Stimulated activated naive CD8-positive, alpha-beta T cell treated with anti-CD3 and anti-CD28 coated beads, Interleukin-15, Interleukin-2, amounts not matched to agents 100 U/mL and 50 U/mL, for 24 hours (primary cell): ENCODE measurements at places on chromosomes 7 and 10.

- DNase-seq: no peak
Measured at GRCh38 chr10:14787938-14788337, 13.2 kb upstream of the FAM107B start.

- no peak for DNase-seq
Measured at GRCh38 chr7:92563345-92563744, 26.8 kb downstream of the FAM133B start.

GRCh38 chr7:98387131-98387530 is 13.8 kb downstream of the BAIAP2L1 start:
- DNase-seq: no peak

DNA sequence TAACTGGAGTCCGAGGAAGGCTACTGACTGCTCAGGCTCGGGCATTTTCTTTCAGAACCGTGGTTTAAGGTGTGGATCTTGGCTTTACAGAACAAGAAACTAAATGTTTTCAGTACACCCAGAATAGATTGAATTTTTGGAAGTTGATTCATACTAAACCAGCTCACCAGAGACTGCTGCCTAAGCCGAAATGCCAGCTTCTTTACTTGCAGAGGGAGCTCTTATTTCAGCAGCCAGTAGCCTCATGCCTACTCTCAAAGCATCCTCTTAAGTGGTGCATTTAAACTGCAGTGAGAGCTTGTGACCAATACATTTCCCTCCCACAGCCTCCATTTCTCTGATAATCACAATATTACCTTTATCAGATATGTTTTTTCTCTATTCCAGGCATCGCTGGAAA is 615.1 kb downstream of the SUGCT start:
- no peak for DNase-seq

DNA sequence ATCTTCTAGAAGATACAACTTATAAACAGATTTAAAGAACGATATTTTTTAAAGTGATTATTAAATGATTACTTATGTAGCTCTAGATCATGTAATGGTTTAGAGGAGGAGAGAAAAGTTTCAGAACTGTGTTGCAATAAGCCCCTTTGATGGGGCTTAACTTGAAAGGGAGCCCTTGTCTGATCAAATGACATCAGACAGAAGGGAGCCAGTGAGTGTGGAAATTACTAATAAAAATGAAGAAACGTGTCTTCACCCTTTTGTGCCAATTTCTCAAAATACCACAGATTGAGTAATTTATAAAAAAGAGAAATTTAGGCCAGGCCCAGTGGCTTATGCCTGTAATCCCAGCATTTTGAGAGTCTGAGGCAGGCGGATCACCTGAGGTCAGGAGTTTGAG is 318.2 kb downstream of the EXOC4 start:
- no peak for DNase-seq

DNA sequence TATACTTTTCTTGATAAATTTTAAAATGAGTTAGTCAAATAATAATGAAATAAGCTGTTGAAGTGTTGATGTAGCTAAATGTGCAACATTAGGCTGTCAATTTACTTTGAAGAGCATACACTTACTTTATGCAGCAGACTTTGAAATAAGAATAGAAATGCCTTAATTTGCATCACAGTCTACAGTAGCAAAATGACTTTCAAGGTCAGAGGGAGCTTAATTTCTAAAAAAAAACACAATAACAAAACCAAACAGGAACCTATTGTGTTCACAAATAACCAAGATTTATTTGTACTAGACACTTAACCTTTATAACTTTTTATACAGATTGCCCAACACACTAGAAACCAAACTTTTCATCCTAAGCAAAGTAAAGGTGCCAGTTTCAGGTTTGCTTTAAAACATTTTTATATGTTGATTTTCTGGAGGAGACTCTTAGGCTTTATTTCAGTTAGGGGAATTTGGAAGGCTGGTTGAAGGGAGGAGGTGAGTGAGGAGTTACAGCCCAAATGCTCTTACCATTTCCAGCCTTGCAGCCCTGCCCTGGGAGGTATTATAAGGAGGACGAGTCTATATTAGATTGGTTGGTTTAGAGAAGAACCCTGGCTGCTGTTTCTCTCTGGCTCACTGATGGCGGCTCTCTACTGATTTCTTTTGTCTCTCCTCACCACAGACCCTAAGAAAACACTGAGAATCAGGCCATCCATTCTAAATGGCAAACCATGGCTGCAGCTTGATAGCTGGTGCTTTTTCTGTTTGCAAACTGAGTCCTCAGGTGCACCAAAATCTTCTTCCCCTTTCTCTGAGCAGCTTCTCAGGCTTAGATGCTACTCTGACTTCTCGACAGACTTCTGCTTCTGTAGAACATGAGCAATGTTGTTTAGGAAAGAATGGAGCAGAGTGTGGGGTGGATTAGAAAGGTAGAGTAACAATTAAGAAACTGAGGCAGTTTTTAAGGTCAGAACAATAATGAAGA is 55.2 kb upstream of the RPA3 start:
- DNase-seq: no peak

DNA sequence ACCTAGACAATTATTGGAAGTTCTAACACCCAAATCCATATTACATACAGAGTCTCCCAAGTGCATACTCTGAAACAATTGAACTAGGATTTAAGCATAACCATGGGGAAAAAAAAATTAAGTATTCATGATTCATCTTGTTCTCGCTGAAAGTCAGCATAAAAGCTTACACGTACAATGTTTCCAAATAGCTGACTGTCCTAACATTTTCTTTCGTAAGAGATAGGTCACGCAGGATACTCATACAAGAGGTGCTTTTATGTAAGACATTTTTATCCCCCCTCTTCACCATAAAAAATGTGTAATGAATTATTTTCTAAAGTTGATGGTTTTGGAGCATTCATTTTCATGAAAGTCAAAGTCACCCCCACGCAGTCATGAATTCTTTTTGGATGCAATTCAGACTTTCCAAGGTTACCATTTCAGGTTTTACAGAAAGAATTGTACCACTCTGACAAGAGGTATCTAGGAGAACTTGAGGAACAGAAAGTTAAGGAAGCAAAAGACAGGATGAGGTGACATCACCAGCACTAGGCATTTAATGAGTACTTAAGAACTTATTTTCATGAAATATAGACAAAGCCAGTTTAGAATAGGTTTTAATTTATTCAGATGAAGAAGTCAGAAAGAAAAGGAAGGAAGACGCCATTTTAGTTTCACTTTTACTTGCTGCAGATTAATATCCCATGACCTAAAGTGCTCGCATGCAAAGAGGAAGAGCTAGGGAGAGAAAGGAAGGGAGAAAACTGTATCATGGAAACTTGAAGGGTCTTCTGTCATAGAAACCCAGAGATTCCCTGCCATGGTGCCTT is 55.8 kb downstream of the TMEM26 start:
- no peak for DNase-seq

DNA sequence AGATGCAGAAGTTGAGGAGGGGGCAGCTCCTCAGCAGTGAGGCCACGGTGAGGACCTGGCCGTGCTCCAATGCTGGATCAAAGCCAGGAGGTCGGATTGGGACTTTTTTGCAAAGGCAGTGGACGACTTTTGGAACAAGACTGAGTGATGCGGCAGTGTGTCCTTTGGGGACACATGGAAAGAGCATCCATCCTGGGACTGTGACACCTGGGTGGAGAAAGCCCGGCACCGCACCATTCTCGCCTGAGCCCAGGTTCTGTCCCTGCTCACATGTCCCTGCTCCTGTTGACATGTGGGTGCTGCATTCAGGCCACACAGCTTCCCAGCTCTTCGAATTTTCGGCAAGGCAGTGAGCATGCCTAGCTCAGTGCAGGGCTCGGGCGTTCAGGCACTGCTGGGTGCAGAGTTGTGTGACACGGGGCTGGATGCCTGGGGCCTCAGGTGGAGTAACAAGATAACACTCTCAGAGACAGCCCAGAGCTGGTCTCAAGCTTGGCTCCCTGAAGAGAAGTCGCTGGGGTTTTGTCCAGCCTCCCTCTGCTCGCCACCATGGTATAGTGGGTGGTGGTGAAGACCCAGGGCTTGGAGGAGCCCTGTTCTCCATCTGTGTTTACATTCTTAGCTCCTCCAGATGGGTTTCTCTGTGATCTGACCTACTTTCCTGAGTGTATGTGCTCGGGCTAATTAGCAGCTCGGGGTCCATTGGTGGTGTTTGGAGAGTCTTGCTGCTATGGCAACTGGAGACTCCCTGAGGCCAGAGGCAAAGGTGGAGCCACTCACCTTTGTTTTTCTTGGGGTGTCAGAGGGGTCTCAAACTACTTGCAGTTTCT is 111.7 kb upstream of the BTBD16 start:
- no peak for DNase-seq

DNA sequence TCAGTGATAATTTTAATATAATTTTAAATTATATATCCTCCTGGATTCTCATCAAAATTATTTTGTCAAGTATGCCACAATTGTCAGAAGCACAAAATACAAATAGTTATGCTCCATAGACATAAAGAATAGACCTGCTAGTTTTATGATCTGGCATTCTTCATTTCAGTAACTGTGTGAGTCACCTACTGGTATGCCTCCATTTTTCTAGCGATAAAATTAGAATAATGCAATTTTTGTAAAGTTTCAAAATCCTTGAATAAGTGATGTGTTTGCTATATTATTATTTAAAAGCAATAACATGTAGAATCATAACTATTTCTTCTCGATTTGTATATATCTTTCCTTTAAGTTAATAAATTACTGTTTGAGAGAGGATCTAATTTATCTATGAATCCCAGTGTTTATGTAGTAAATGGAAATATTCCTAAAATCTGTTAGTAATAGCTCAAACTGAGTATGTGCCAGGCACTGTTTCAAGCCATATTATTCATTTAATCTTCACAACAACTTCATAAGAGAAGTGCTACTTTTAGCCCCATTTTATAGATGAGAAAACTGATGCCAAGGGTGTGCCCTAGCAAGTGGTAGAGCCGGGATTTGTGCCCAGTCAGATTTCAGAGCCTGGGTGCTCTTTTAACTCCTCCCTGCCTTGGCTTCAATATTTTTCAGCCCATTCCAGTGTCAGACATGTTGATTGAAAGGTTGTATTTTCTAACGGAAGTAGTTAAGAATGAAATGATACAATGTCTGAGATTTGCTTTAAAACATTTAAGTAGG is 38.4 kb downstream of the NET1 start:
- DNase-seq: no peak

GRCh38 chr10:120946497-120946896 is 95.3 kb downstream of the WDR11 start:
- DNase-seq: no peak

DNA sequence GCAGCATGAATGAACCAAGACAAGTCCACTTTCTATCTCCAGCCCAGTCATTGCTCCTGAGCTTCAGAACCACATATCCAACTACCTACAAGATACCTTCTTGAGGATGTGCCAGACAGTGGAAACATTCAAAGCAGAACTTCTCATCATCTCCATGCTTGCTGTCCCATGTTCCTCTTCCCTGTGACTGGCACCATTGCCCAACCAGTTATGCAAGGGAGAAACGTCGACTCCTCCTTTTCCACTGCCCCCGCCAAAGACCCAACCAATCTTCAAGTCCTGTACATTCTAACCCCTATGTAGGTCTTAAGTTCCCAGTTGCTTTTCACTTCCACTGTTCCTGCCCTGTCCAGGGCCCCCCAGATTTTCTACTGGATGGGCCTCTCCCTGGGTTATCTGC is 225.7 kb downstream of the RPS24 start:
- DNase-seq: no peak
